ENCODE measurements at places on chromosomes 7 and 10.

DNA sequence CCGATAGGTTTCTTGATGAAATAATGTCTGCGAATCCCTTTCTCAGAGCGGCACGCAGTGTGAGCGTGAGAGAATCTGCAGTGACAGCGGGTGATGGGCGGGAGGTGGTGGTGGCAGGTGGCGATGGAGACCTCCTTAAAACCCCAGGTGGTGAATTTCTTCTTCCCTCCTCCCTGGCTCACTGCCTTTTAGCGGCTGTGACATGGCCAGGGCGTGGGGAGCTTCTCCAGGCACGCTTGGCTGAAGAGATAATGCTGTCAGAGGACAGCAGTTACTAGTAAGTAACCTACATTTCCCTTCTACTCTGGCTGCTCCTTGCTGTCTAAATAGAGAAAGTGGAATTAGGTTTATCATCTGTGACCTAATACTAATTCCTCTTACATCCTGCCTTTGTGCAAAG, 141.4 kb upstream of the INSYN2A start:
- ATAC-seq = no peak

DNA sequence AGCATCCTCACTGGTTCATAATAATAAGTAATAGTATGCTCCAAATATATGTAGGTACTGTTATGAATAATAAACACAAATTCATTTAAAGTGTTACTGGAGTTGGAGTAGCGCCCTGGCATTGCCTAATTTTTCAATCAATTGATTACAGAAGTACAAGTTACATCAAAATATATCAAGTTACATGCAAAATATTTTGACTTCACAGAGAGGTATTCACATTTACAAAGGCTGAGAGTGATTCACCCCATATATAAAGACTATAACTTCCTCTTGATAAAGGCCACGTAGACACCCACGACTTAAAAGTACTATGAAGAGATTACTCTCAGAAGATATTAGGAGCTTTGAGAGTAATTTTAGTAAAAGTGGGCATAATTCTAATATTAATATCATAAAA, 13.6 kb upstream of the COL17A1 start:
- no peak for ATAC-seq

- no peak for ATAC-seq
Observed at GRCh38 chr7:47571331-47572093, 10.4 kb downstream of the TNS3 start.

GRCh38 chr10:13503745-13504463, 24.9 kb downstream of the BEND7 start:
- ATAC-seq = no peak

- ATAC-seq = no peak
Observed at GRCh38 chr10:21814866-21815265, 188.7 kb downstream of the DNAJC1 start.

All from activated T-helper 17 cell treated with anti-CD3 and anti-CD28 coated beads, Interleukin-2, amount 50 U/mL, for 72 hours (primary cell).